Type B pancreatic cell (in vitro differentiated cells): ENCODE measurements at places on chromosomes 13 and 19. TPM values are rescaled to one million over a fixed set of nuclear protein-coding genes. Genes with fewer than 3 reads are reported as not detected.
A peak's percentile ranks its signal among the peaks of the same experiment; 100 is the strongest.

- H3K27ac ChIP-seq, result no peak overlapping the region
- H3K27me3 ChIP-seq, result peaks cover 12% of the 10 kb centered on the region
- no peak for DNase-seq
- no peaks in the 10 kb centered on the region for H3K36me3 ChIP-seq
- H3K4me1 ChIP-seq, result peaks cover 5% of the 10 kb centered on the region
Observed at GRCh38 chr13:80866921-80867320, 526.0 kb upstream of the SPRY2 start.

GRCh38 chr13:83733293-83733692, 149.0 kb downstream of the SLITRK1 start:
- H3K27ac ChIP-seq, result no peak overlapping the region
- no peaks in the 10 kb centered on the region for H3K36me3 ChIP-seq
- DNase-seq, result no peak
- no peak overlapping the region for H3K4me3 ChIP-seq
- no peaks in the 10 kb centered on the region for H3K27me3 ChIP-seq

IGFL3 gene
- not detected in 2 replicates for total RNA-seq

PSG11 gene
- total RNA-seq, result not detected in 2 replicates

GRCh38 chr13:43237616-43238015, 214.2 kb downstream of the DNAJC15 start:
- H3K4me3 ChIP-seq, result no peak overlapping the region
- H3K4me1 ChIP-seq, result peaks cover 29% of the 10 kb centered on the region
- no peak for DNase-seq
- H3K27ac ChIP-seq, result no peak overlapping the region
- no peaks in the 10 kb centered on the region for H3K27me3 ChIP-seq

DNA sequence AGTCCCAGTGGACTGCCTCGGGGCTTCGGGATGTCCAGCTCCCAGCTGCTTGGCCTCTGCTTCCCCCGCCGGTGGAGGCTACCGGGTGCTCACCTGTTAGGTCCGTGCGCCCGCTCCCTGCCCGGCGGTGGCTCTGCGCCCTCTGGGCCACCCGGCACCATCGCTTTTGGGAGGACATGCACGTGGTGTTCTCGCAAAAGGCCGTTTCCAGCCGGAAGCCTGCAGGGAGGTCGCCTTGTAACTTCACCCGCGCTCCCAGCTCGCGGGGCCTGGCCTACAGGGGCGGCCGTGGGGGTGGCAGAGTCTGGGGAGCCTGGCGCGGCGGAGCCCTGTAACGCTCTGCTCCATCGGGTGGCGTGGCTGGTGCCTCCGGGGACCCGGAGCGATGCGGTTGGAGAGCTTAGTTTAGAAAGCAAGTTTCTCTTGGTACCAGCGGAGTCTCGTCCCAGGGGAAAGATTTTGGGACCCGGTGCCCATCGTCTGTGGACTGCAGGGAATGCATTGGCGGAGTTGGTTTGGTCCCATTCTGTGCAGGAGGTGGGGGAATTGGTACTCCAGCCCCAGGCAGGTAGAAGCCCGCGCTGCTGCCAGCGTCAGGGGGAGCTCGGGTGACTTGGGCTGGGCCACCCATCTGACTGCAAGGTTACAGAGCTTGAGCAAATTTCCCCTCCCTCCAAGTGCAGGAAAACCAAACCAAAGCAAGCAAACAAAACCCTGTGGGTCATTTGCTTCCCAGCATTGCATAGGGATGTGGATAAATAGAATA, 673 bp downstream of the SPATA13 start:
- H3K27ac ChIP-seq, result no peak overlapping the region
- peaks cover 29% of the 10 kb centered on the region for H3K4me1 ChIP-seq
- no peak for DNase-seq
- H3K36me3 ChIP-seq, result peaks cover 4% of the 10 kb centered on the region
- peaks cover 21% of the 10 kb centered on the region for H3K27me3 ChIP-seq

GRCh38 chr13:98582947-98583346, 6.0 kb upstream of the STK24 start:
- no peak for DNase-seq
- H3K36me3 ChIP-seq, result no peaks in the 10 kb centered on the region
- peak overlapping the region; percentile 64 for H3K4me3 ChIP-seq

GRCh38 chr19:38149661-38150061, 74.4 kb downstream of the DPF1 start:
- no peak overlapping the region for H3K27ac ChIP-seq
- no peak for DNase-seq
- H3K4me3 ChIP-seq, result no peak overlapping the region
- H3K4me1 ChIP-seq, result no peaks in the 10 kb centered on the region

- H3K36me3 ChIP-seq, result peaks cover 3% of the 10 kb centered on the region
- H3K27me3 ChIP-seq, result peaks cover 75% of the 10 kb centered on the region
- peaks cover 20% of the 10 kb centered on the region for H3K4me1 ChIP-seq
- DNase-seq, result no peak
- H3K27ac ChIP-seq, result no peak overlapping the region
Observed at GRCh38 chr19:10416083-10416379, 4.3 kb upstream of the PDE4A start.

SLC17A7 gene
- total RNA-seq, result 0.19 TPM in 1 of 2 replicates, not detected in the other

DNA sequence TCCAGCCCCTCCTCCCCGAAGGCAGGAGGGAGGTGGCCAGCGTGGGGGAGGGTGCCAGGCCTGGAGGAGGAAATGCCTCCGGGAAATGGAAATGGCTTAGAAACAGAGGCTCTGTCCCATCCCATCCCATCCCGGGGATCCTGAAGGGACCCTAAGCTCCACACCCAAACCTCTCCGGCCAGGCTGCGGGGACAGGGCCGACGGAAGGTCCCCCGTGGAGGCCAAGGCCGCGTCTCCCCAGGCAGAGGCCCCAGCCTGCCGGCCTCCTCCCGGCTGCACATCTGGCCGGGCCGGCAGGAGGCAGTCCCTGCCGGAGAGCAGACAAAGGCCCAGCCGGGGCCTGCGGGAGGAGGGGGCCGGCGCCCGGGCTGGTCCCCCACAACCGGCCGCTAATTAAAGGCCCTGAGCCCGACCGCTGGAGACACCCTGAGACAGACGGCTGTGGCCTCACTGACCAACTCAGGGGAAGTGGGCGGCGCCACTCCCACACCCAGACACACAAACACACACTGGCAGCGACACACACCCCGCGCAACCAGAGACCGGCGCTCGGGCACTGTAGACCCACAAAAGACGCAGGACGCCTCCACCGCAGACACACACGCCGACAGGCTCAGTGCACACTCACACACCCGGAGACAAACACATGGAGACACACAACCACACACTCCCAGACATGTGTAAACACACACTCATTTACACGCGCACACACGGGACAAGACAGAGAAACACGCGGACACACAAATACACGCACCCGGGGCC, 1.1 kb downstream of the ADAMTS10 start:
- H3K27me3 ChIP-seq, result peaks cover 10% of the 10 kb centered on the region
- peak overlapping the region; percentile 79 for H3K27ac ChIP-seq
- H3K4me1 ChIP-seq, result peaks cover 26% of the 10 kb centered on the region
- DNase-seq, result peak; percentile 77
- peak overlapping the region; percentile 96 for H3K4me3 ChIP-seq
- peaks cover 7% of the 10 kb centered on the region for H3K36me3 ChIP-seq

- H3K27me3 ChIP-seq, result peaks cover 40% of the 10 kb centered on the region
- H3K4me3 ChIP-seq, result peak overlapping the region; percentile 88
- peak overlapping the region; percentile 82 for H3K27ac ChIP-seq
- DNase-seq, result peak; percentile 40
- peaks cover 1% of the 10 kb centered on the region for H3K36me3 ChIP-seq
- peaks cover 31% of the 10 kb centered on the region for H3K4me1 ChIP-seq
Observed at GRCh38 chr13:113864273-113864890, 506 bp upstream of the GAS6 start.

DNA sequence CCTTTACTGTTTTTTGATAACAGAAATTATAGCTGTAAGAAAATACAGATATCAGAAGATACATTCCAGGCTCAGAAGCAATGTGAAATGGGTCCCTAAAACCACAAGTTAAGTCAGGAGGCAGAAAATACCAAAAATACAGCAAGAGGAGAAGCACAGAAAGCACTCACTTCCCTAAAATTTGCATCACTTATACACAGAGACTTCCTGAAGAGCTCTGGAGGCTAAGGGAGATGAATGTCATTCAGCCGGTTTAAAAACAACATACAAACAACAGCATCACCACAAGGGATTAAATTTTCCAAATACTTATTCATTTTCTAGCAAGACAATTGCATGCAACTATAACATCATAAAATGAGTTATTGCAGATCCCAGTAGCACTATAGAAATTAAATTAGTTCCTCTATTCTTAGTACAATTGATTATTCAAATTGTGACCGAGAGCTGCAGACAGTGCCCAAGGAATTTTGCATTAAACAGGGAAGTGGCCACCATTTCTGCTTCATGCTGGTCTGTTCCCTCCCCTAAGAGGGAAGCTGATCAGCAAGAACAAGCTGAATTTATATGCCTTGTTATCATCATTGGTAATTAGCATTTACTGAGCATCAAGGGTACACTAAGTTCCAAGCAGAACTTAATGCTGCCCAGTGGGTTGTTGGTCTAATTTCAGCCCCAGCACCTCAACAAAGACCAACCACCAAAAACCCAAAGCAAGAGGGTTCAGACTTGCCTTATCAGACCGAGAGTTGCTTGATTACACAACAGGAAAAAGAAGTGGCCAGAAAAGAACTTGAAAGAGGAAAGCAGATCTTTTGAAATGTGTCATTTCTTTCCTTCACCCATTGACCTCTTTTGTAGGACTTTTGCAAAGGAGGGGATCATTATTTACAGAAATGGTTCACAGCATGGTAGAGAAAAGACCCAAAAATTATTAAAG, 140.7 kb downstream of the KCTD12 start:
- H3K27me3 ChIP-seq, result no peaks in the 10 kb centered on the region
- H3K4me1 ChIP-seq, result peaks cover 4% of the 10 kb centered on the region
- H3K36me3 ChIP-seq, result no peaks in the 10 kb centered on the region
- no peak for DNase-seq

GRCh38 chr19:22619932-22620331, 14.2 kb upstream of the ZNF492 start:
- H3K4me3 ChIP-seq, result no peak overlapping the region
- no peak for DNase-seq
- H3K4me1 ChIP-seq, result no peaks in the 10 kb centered on the region
- no peaks in the 10 kb centered on the region for H3K36me3 ChIP-seq

DNA sequence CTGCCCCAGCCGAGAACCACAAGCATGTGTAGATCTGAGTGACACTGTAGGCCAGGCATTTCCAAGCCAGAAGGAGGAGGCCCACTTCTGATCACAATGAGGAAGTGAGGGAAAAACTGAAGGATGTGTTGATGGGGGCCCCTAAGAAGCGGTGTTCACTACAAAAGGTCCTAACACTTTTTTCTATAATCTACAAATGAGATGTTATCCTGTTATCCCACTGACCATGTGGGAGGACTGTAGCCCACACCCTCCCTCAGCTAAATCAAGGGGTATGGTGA, 99.0 kb upstream of the MCF2L start:
- H3K36me3 ChIP-seq, result peaks cover 23% of the 10 kb centered on the region
- DNase-seq, result no peak
- no peaks in the 10 kb centered on the region for H3K27me3 ChIP-seq
- H3K27ac ChIP-seq, result no peak overlapping the region
- H3K4me3 ChIP-seq, result no peak overlapping the region

DNA sequence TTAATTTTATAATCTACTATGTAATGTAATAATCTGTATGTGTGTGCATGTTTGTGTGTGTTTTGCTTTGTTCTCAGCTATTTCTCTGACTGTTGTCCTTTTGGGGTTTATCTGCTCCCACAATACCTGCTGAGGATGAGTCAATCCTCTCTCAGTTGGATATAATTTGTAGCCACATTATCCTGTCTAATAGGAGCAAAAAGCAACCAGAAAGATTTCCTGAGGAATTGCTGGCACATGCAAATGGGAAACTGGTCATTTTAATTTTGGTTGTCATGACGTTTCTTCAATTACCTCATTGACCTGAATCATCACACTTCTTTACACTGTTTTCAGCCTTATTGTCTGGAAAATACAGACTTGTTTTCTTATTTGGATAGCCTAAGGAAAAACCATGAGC, 488.4 kb downstream of the KLF5 start:
- no peak for DNase-seq
- H3K36me3 ChIP-seq, result no peaks in the 10 kb centered on the region
- no peak overlapping the region for H3K27ac ChIP-seq
- no peak overlapping the region for H3K4me3 ChIP-seq

GRCh38 chr19:12984143-12984627, 11.1 kb upstream of the NFIX start:
- H3K4me1 ChIP-seq, result peaks cover 11% of the 10 kb centered on the region
- no peak overlapping the region for H3K27ac ChIP-seq
- H3K36me3 ChIP-seq, result no peaks in the 10 kb centered on the region
- H3K4me3 ChIP-seq, result no peak overlapping the region
- DNase-seq, result no peak

DNA sequence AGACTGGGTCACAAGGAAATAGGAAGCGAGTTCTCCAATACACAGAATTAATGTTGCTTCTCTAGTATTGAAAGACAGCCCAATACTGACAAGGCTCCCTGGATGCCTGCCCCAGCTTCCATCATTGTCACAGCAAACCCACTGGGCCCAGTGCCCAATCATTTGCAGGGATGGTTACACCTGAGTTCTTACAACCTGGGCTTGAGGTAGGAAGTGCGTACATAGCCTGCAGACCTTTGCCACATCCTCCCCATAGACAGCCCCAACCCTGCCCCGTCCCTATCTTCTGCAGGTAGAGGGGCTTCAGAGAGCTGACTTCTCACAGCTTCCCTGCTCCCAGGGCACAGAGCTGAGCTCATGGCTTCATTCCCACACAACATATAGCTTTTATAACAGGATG, 108.1 kb upstream of the UBL3 start:
- no peak overlapping the region for H3K27ac ChIP-seq
- DNase-seq, result no peak
- no peak overlapping the region for H3K4me3 ChIP-seq
- no peaks in the 10 kb centered on the region for H3K36me3 ChIP-seq
- peaks cover 13% of the 10 kb centered on the region for H3K4me1 ChIP-seq

LSM7 gene
- 125 and 134 TPM in 2 replicates for total RNA-seq
